SJSA1 (cell line): ENCODE measurements at places on chromosomes 3 and 15. TPM values are rescaled to one million over a fixed set of nuclear protein-coding genes. Genes with fewer than 3 reads are reported as not detected.

GRCh38 chr15:62913246-62913645 lies 129.3 kb upstream of the TPM1 start:
- DNase-seq, result no peak

DNA sequence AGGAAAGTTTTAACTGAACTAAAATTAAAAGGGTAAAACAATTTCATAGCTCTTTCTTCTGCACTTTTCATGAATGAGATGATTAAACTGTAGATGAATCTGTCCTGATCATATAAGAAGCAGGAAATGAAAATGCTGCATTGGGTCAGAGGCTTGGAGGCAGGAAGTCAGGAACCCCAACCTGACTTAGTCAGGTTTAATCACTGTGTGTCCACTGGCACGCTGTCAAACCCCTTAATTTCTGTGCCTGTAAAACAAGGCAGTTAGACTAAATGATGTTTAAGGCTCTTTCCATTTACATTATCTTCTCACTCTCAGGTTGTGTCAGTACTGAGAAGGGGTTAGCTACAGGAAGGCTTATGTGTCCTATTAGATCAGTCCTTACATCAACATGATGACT lies 193.3 kb upstream of the TTC14 start:
- DNase-seq, result no peak

GRCh38 chr3:38084334-38085310 lies 45.6 kb downstream of the DLEC1 start:
- DNase-seq, result peak; percentile 6

- DNase-seq, result peak; percentile 8
These were observed 42.8 kb upstream of the RNU6-1 start for GRCh38 chr15:67882487-67883233.

DNA sequence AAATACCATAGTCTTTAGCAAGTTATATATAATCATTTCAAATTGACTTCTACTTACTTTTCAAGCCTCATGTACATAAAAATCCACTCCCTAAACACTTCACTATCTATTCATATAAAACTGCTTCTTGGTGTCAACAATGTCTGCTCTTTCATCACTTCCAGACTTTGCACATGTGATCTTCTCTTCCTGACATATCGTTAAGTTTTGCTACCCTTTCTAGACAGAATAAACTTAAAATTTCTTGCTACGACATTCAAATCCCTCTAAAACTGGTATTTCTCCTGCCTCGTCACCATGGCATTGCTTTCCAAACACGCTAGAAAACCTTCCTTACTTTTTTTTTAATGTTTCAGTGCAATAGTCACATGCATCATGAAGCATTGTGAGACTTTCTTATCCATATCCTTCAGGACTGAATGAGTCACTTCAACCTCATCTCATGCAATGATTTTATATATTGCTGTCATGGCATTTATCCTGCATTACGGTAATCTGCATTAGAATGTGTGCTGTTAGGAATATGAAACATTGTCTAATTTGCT lies 122.8 kb downstream of the GMNC start:
- DNase-seq, result no peak

DNA sequence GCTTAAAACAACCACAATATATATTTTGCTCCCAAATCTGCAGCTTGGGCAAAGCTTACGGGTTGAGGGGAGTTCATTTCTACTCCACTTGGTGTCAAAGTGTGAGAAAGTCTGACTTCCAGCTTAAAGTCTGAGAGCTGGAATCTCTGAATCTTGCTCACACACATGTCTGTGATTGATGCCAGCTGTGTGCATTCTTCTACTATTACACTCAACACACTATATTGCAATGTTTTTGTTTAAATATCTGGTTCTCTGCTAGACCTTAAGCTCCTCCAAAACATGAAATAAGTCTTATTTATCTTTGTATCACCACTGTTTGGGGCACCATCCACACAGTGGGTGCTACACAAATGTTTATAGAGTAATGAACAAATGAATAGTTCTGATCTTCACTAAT lies 36.7 kb upstream of the SECISBP2L start:
- DNase-seq, result no peak

RSL24D1 gene
- 86.4 and 103 TPM in 2 replicates for total RNA-seq

GRCh38 chr3:159432682-159433340 lies 555.8 kb upstream of the IL12A start:
- DNase-seq, result no peak

GRCh38 chr3:7518456-7518855 lies 657.5 kb downstream of the GRM7 start:
- no peak for DNase-seq

CIDEC gene
- not detected in 2 replicates for total RNA-seq
